ENCODE measurements at places on chromosomes 5 and 9.

DNA sequence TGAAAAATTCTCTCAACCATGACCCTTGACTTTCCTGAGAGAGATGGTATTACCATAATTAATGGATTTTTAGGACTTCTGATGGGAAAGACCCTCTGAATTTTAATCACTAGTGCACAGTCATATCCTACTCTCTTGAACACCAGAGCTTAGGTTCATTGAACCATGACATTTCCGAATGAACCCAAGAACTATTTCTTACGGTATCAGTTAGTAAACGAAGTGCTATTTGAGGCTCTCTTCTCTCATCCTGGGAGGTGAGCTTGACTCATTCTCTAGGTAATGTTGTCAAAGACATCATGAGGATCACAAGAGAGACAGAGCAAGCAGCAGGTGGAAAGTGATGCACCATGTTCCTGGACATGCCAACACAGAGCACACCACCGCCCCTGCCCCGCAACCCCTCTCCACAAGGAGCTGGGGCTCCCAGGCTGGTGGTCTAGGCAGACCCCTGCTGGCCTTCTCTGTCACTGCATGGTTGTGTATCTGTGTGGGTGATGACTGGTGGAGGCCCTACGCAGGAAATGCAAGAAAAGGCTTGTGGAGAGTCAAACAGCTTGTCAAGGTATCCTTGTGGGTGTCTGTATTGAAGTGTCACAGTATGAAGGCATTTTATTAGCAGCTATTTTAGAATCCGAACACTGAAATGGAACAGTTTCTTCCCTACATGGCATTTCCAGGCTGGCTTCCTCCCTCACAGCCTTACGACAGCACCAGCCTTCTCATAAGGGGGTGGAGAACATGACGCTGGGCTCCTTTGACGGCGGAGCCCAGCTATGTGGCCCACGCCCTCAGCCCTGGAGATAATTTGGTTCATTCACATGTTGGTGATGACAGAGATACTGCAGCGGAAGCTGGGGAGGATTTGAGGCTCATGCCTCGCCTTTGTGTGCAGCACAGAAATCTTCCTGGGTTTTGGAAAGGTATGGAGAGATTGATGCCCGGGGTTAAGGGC is 297.6 kb downstream of the NTRK2 start:
- no peak for DNase-seq

DNA sequence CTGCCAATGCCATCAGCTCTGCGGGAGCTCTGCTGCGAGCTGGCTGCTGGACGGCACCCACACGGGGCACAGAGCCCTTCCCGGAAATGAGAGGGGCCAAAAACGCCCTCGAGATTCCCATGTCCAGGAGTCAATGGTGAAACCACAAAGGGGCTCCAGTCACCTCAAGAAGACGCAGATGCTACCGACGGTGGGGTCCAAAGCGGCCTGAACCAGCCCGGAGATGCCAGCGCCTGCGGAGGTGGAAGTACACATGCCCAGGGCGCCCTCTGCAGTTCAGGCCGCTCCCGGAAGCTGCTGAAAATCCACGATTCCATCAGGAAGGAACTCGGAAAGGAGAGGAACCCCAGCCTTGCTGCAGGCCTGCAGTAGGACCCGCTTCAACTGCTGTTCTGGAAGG is 82.4 kb upstream of the SELENOP start:
- no peak for DNase-seq

DNA sequence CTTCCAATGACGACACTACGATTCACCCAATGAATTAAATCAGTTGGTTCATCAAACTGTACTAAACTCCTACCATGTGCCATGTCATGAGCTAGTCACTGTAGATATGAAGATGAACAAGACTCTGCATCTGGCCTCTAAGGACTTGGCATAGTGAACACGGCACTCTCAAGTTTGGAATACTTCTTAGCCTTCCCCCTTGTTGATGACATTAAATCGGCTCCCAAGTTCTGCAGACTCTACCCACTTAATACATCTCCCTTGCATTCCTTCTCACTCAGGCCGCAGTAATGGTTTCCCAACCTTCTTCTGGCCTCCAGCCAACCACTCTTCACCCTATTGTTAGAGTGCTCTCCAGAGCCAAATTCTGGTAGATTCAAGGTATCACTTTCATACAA is 184.7 kb downstream of the MAPKAP1 start:
- DNase-seq, result no peak

DNA sequence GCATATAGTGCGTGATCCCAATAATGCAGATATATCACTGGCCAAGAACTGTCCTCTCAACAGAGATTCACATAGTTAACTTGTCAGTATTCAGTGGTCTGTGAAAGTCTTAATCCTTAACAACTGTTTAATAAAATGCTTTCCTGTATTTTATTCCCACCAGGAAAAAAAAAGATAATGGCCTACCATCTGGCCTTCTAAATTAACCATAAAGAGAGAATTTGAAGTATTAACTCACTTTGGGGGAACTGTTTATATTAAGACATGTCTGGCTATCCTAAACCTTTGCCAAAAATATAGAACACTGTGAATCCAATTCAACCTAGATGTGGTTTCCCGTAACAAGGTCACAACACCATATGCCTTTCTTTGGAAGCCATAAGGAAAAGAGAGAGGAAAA is 818 bp upstream of the FREM1 start:
- DNase-seq, result peak; percentile 50

DNA sequence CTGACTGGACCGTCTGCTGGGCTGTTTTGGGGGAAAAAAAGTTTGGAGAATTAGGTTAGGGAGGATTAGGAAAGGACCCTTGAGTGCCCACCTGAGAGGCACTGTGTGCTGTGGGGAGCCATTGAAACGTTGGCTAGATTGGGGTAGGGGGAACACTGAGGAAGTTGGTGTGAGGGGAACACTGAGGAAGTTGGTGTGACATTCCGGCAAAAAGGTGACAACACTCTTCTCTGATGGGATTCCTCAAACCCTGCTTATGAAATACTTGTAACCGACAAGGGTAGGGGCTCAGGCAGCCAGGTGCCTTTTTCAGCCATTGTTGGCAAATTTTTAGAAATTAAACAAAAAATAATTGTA is 1.0 kb downstream of the CYSTM1 start:
- DNase-seq, result no peak

DNA sequence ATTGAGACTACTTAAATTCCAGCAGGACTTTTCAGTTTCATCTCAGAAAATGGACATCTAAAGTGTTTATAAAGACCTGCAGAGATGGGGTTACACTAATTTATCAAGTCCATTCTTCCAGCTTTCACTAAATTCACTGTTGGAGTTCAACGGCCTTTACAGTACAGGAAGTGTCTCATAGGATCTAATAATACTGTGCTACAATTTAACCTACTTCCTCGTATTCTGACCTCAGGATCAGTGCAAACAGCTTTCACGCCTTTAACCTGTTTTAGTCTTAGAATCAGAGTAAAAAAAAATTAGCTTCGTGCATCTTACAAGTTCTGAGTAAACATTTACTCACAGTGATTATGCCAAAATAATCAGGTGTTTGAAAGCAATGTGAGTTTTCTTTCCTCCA is 632.6 kb upstream of the DMAC1 start:
- DNase-seq, result no peak

- peak; percentile 40 for DNase-seq
These were observed 186.2 kb downstream of the DCP2 start for GRCh38 chr5:113162770-113163169.

DNA sequence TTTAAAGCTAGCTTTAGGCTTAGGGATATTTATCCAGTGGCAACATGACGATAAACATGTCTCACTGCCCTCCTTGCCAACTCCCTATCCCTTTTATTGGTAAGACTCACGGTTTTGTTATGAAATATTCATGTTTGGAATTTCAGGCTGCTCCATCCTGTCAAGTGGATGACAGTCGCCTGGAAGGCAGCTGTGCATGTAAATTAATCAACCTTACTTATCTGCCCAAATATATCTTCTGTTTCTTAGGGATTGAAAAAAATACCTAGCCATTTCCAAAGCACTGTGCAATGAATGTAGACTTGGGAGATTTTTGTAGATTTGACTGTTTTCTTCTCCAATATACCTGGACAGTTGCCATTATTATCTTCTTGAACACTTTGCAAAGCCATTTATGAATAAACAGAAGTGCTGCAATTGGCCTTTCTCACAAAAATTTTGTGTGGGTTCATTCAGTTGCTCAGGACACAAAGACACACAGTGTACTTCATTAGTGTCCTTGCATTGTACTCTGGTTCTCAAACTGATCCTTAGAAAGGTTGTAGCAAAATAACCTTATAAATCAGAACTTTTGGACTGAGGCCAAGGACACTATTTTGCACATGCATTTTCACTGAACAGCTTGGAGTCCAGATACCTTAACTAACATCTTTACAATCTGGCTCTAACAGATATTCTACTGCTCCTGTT is 889.4 kb upstream of the SEMA6A start:
- peak; percentile 66 for DNase-seq

DNA sequence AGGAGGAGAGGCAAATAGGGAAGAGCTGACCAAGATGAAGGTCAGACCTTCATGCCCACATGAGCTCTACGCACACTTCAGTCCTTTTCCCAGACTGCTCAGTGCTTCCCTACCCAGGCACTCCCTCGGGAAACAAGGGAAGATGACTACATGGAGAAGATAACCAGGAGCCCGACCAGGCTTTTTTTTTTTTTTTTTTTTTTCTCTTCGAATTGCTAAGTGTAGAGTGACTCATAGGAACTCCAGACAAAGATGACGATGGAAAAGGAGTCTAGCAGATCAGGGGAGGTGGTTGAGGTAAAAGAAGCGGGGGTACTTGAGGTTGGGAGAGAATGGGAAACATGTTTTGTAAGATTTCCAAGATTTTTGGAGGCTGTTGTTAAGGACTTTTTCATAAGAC is 526.1 kb downstream of the BNC2 start:
- DNase-seq, result no peak

GRCh38 chr5:174145091-174145490 is 99.6 kb downstream of the NSG2 start:
- no peak for DNase-seq

DNA sequence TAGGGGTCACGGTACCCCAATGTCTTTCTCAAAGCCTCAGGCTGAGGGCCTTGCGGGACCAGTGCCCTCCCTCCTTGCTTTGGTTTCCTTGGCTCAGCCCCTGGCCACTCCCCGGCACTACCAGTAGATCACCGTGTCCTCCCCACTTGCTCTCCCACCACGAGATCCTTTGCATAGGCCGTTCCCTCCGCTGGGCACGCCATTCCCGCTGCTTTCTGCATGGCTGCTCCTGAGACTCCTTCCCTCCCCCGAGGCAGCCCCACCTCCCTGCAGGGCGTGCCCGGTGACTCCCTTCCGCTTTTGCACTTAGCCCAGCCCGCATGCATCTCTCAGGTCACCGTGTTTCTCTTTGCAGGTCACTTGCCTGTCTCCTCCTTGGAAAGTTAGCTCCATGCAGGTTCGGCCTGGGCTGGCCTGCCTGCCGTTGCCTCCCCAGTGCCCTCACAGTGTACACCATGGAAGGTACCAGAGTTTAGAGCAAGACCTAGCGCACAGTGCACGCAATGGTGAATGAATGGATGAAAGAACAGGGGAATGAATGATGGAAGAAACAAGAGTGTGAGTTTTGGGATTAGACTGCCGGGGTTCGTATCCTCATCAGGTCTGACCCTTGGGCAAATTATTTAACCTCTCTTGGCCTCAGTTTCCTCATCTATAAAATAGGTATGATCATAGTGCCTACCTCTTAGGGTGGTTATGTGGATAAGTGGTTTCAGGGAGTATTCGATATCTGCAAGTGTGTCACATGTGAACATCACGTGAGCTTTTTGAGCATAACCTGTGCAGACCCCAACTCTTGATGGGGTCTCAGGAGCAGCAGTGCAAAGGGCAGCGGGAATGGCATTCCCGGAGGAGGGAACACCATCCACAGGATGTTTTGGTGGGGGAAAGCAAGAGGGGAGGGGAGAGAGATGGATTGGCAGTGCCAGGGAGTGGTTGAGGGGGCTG is 214.3 kb downstream of the C9orf50 start:
- DNase-seq, result no peak

GRCh38 chr5:60024104-60024503 is 130.6 kb upstream of the PDE4D start:
- no peak for DNase-seq

DNA sequence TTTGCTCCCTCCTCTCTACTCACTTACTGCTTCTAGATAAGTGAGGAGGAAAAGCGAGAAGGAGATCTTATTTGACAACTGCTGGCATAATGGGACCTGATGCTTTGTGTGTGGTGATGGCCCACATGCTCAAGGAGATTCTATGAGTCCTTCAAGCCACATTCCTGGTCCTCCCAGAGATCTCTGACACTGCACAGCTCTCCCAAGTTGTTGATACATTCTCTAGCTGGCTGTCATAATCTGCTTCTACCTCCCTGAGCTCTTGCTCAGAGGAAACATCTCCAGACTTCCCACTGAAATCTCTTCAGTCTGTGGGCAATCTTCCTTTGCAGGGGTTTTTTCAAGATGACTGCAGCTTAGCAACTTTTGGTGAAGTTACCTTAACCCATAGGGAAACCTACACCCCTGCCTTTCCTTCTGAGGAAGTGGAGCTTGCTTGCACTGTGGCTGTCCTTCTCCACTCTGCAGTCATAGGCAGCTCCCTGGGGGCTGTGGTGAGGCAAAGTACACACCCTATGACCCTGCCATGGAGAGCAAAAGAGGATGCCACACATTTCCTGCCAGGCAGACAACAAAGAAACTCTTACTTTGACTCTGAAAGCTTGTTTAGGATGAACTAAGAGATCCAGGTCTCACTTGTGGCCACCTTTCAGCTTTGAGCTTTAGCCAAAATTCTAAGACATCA is 163.8 kb downstream of the TMEM38B start:
- no peak for DNase-seq

DNA sequence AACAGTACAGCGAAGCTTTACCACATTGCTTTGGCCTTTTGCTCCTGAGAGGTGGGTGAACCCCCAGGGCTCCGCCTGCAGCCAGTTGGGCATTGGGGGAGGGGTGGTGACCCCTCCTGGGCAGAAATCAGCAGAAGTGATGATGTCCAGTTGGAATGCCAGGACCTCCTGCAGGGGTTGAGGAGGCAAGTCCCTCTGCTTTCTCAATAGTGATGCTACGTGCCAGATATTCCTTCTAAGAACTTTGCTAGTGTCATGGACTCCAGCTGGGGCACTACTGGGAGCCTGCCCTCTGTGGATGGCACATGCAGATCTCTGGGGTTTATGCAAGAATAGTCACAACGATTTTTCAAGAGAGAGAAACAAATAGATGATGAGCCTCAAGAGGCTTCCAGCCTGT is 95.6 kb downstream of the NDFIP1 start:
- DNase-seq, result no peak

- no peak for DNase-seq
These were observed 17.3 kb upstream of the TMOD1 start for GRCh38 chr9:97484134-97484533.

- no peak for DNase-seq
These were observed 128.1 kb upstream of the TRIM32 start for GRCh38 chr9:116558818-116559540.

DNA sequence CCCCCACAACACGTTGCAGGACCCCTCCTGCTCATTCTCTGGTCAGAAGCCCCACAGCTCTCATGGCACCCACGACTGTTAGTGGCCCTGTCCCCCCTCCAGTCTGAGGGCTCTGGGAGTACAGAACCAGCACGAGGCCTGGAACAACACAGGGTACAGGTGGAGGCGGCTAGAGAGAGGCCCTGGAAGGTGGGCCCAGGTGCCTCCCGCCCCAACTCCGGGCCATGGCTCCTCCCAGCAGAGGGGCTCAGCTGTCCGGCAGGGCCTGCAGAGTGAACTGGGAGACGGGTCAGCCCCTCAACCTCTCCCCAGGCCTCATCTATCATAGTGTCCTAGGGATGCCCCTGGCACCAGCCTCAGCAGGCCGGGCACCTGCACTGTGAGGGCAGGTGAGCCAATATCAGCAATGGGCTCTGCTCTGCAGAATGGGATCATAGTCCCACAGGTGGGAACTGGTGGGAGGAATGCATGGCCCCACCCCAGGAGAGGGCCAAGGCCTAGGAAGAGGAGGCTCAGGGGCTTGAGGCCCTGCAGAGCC is 58.6 kb downstream of the BARX1 start:
- no peak for DNase-seq
